ENCODE measurements at places on chromosomes 16 and 17.

DNA sequence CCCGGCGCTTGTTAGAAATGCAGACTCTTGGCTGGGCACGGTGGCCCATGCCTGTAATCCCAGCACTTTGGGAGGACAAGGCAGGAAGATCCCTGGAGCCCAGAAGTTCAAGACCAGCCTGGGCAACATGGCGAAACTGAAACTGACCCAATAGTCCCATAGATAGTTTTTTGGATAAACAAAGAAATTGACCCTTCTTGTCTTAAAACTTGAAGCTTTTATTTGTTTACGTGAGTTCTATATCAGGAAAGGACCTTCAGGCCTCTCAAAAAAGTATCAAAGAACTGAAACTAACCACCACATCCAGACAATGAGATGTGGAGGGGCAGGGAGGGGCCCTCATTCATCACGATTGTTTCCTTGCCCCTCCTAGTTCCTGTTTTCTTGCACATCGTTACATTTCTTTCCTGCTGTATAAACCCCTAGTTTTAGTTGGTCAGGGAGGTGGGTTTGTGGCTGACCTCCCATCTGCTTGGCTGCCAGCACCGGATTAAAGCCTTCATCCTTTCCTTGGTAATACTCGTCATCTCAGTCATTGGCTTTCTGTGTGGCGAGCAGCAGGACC, 29.9 kb upstream of the PRM1 start:
- DNase-seq = no peak

GRCh38 chr17:45640141-45640850, 143.8 kb upstream of the CRHR1 start:
- peak; percentile 76 for DNase-seq

GRCh38 chr17:10471858-10472257, 2.5 kb upstream of the MYH4 start:
- no peak for DNase-seq

DNA sequence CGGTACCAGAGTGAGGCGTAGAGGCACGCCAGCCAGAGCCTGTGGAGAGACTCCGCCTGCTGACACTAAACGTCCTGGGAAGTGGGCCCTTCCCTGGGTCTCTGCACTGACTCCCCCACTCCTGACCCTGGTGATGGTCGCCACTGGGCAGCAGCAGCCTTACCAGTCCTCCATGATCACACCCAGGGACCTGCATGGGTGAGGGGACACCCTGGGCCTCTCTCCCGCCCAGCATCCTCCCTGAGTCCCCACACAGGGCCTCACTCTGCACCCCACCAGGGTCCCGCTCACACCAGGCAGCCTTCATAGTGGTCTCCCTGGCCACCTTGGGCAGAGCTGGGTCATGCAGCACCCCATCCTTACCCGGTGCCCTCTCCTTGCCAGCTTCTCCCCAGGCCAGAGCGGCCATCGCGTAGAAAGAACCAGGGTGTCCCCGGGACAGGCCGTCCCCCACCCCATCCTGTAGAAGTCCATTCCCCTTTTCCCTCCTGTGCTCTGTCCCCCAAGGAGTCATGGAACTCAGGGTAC, 10.7 kb downstream of the RGS11 start:
- no peak for DNase-seq

- no peak for DNase-seq
Measured at GRCh38 chr17:82832411-82832810, 7.4 kb downstream of the ZNF750 start.

GRCh38 chr17:42817866-42818265, 6.2 kb downstream of the BECN1 start:
- DNase-seq = no peak

GRCh38 chr16:66901626-66902025, 17.1 kb downstream of the CDH16 start:
- DNase-seq = no peak

DNA sequence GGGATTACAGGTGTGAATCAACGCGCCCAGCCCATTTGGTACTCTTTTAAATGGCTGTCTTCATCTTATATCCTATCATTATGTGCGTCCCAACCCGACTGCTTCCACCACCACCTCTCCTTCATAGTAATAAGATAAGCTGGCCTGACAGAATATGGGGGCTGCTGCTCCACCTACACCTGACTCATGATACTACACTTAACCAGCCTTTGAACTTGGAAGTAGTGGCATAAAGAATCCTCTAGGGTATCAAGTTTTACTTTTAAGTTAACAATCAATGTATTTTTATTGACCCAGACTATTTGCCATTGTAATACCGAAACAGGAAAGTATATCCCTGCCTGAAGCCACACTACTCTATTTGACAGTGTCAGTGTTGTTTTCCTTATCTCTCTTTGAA, 18.8 kb downstream of the PDZD9 start:
- DNase-seq = no peak

GRCh38 chr16:12267491-12267890, 291.0 kb downstream of the SNX29 start:
- no peak for DNase-seq

- DNase-seq = no peak
Measured at GRCh38 chr16:48220891-48221290, 23.2 kb upstream of the LONP2 start.

All from pons (tissue), 1 donor.